ENCODE measurements at places on chromosomes 16 and 17. TPM values are rescaled to one million over a fixed set of nuclear protein-coding genes. Genes with fewer than 3 reads are reported as not detected.

The MYO19 gene
- 129 TPM for total RNA-seq

The MAF gene
- 46.2 TPM for total RNA-seq

The PIMREG gene
- total RNA-seq = 24.9 TPM

The SBK1 gene
- 5.4 TPM for total RNA-seq

The MYH3 gene
- total RNA-seq = 5.0 TPM

The DNASE1L2 gene
- total RNA-seq = 2.6 TPM

The TERB1 gene
- total RNA-seq = 0.11 TPM

The AMZ2 gene
- total RNA-seq = 79.7 TPM

The TP53TG3C gene
- total RNA-seq = not detected

The CDH16 gene
- total RNA-seq = not detected

The ZACN gene
- 0.18 TPM for total RNA-seq

The ADAM11 gene
- 0.09 TPM for total RNA-seq

The C1QL1 gene
- total RNA-seq = 0.52 TPM

The VAT1L gene
- total RNA-seq = not detected

The KRT20 gene
- not detected for total RNA-seq

The EVPL gene
- total RNA-seq = 0.16 TPM

The KRT36 gene
- total RNA-seq = not detected

The C17orf78 gene
- total RNA-seq = not detected

The CHRNE gene
- 0.73 TPM for total RNA-seq

The VAMP2 gene
- 67.0 TPM for total RNA-seq

The KREMEN2 gene
- not detected for total RNA-seq

The CACNB1 gene
- total RNA-seq = 19.0 TPM

The ZNF629 gene
- 0.43 TPM for total RNA-seq

The ACE gene
- 1.6 TPM for total RNA-seq

The TNP2 gene
- total RNA-seq = not detected

The ZFP1 gene
- total RNA-seq = 11.4 TPM

The MYH11 gene
- not detected for total RNA-seq

The SEPTIN12 gene
- not detected for total RNA-seq

The FOXC2 gene
- total RNA-seq = not detected

The CBFA2T3 gene
- total RNA-seq = 0.73 TPM

The ATP1B2 gene
- 0.16 TPM for total RNA-seq

The MYH4 gene
- not detected for total RNA-seq

The ZNF785 gene
- total RNA-seq = 18.5 TPM

The CLDN9 gene
- 0.43 TPM for total RNA-seq

The TMEM219 gene
- 55.9 TPM for total RNA-seq

The MCRIP2 gene
- total RNA-seq = 32.0 TPM

The CD300H gene
- not detected for total RNA-seq

The CRISPLD2 gene
- total RNA-seq = 0.50 TPM

The SLC35G6 gene
- not detected for total RNA-seq

The CTF1 gene
- total RNA-seq = 0.32 TPM

The ATP2C2 gene
- total RNA-seq = not detected

The SLC52A1 gene
- 0.16 TPM for total RNA-seq

The ITGB4 gene
- 1.7 TPM for total RNA-seq

The KRT16 gene
- not detected for total RNA-seq

The SLC12A3 gene
- not detected for total RNA-seq

The ACSM5 gene
- total RNA-seq = not detected

The TMIGD1 gene
- total RNA-seq = not detected

The RCVRN gene
- not detected for total RNA-seq

The UNC45B gene
- total RNA-seq = 0.07 TPM

Data from T-helper 2 cell treated with Interferon-gamma antibody and Interleukin-4, amounts not matched to agents 100 ng/mL and 5 ng/mL, for 36 hours (primary cell).